ENCODE measurements at places on chromosomes 7 and 10. TPM values are rescaled to one million over a fixed set of nuclear protein-coding genes. Genes with fewer than 3 reads are reported as not detected.

The GIMAP8 gene
- 0.10 TPM for total RNA-seq

The CAMK1D gene
- total RNA-seq = 5.7 TPM

The ANLN gene
- 238 TPM for total RNA-seq

The MLXIPL gene
- total RNA-seq = 7.2 TPM

DNA sequence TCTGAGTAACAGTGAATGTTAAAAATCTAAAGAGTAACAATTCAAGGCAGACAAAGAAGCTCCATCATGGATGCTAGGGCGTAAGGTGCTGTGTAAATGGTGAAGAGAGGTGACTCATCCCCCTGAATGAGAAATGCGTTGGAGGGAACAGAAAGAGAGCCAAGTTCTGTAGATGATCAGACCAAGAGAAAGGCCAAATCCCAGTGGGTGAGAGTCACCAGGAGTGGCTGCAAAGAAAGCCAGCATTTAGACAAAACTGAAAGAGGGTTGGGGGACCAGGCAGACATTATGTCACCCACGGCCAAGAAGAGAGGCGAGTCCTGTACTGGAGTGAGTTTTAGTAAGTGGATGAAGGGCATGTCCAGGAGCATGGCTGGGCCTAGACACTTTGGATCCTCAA, 153.1 kb downstream of the TRIL start:
- no peaks in the 10 kb centered on the region for H3K27me3 ChIP-seq
- no peak overlapping the region for H3K4me3 ChIP-seq
- H3K27ac ChIP-seq = no peak overlapping the region
- no peaks in the 10 kb centered on the region for H3K36me3 ChIP-seq
- no peak for DNase-seq

GRCh38 chr7:55440040-55440690, 75.0 kb downstream of the LANCL2 start:
- no peak overlapping the region for H3K4me3 ChIP-seq
- DNase-seq = no peak
- H3K36me3 ChIP-seq = no peaks in the 10 kb centered on the region
- no peak overlapping the region for H3K27ac ChIP-seq
- no peaks in the 10 kb centered on the region for H3K27me3 ChIP-seq

DNA sequence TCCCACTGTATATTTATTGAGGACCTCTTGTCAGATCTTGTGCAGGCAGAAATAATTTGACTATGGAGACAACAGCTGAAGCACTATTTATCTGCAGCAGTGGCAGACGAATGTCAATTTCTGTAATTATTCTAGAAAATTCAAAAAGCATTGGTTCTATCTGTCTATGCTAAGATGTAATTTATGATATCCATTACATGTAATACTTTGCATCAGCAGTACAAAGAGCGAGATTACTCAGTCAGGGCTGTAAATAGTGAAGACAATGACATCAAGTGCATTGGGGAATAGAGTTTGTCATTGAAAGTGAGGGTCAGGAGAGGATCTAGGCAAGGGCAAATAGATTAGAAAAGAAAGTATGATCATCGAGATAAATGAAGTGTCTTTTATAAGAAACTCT, 508.2 kb downstream of the ZWINT start:
- no peaks in the 10 kb centered on the region for H3K36me3 ChIP-seq
- no peak for DNase-seq
- H3K4me1 ChIP-seq = no peaks in the 10 kb centered on the region
- no peaks in the 10 kb centered on the region for H3K27me3 ChIP-seq

DNA sequence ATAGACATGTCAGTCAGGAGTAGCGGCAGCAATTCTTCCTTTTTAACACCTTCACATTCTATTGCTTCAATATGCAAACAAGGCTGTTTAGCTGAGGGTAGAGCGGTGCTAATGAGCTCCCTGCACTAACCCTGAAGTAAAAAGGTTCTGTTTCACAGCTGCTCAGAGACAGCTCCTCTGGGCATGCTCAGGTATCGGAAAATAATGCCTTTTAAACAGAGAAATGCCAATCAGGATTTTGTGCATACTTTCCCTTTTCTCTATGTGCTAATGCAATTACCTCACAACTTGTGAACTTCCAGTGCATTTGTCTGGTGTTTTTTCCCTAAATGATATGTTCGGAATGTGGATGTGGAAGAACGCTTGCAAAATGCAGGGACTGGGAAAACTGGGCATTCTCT, 307.7 kb upstream of the FZD8 start:
- H3K4me1 ChIP-seq = no peaks in the 10 kb centered on the region
- H3K4me3 ChIP-seq = no peak overlapping the region
- DNase-seq = no peak
- no peaks in the 10 kb centered on the region for H3K36me3 ChIP-seq
- H3K27ac ChIP-seq = no peak overlapping the region

DNA sequence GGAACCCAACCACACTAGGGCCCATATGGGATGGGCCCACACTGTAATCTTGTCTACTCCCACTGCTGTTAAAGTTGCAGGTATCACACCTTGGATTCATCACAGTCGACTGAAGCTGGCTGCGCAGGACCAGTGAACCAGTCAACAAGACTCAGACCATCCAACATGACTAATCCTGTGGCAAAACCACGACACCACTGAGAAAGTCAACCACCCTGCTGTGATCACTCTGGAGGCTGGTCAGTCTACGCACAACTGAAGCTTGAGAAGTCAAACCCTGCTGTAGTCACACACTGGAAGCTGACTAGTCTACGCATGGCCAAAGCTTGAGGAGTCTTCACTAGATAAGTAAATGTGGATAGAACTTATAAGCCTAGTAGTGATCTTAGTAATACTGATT, 9.6 kb upstream of the CYREN start:
- no peaks in the 10 kb centered on the region for H3K4me1 ChIP-seq
- H3K36me3 ChIP-seq = no peaks in the 10 kb centered on the region
- H3K27ac ChIP-seq = no peak overlapping the region
- H3K27me3 ChIP-seq = no peaks in the 10 kb centered on the region

DNA sequence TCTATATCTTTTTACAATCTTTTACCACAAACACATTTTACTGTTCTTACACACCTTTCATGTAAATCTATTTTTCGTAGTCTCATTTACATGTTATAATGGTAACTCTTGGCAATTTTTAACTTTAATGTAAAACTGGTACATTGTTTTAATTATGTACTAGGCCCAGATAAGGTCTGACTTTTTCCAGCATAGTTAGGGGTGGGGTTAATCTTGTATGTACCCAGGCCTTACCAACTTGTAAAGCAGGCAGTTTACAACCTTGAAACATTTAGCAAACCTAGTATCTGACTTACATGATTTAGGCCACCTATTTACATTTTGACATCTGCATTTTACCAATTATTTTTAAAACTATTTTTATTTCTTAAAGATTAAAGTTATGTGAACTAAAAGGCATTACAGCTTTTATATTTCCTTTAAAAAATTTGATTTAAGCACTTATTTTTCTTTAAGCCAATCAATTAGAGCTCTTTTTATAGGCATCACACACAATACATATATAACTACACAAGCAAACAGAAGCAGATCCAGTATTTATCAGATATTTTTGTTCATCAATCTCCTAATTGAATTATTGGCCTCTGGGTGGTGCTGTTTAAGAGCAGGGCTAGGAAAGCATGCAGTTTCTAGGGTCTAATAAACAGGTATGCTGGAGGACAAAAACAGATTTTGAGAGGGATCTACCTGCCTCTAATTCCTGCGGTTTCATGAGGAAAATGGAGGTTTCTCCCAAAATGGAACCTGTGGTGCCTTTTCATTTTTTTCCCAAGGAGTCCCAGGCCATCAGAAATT, 19.7 kb upstream of the CROT start:
- no peaks in the 10 kb centered on the region for H3K27me3 ChIP-seq
- no peaks in the 10 kb centered on the region for H3K36me3 ChIP-seq
- DNase-seq = no peak
- no peak overlapping the region for H3K4me3 ChIP-seq
- no peak overlapping the region for H3K27ac ChIP-seq
- H3K4me1 ChIP-seq = no peaks in the 10 kb centered on the region

DNA sequence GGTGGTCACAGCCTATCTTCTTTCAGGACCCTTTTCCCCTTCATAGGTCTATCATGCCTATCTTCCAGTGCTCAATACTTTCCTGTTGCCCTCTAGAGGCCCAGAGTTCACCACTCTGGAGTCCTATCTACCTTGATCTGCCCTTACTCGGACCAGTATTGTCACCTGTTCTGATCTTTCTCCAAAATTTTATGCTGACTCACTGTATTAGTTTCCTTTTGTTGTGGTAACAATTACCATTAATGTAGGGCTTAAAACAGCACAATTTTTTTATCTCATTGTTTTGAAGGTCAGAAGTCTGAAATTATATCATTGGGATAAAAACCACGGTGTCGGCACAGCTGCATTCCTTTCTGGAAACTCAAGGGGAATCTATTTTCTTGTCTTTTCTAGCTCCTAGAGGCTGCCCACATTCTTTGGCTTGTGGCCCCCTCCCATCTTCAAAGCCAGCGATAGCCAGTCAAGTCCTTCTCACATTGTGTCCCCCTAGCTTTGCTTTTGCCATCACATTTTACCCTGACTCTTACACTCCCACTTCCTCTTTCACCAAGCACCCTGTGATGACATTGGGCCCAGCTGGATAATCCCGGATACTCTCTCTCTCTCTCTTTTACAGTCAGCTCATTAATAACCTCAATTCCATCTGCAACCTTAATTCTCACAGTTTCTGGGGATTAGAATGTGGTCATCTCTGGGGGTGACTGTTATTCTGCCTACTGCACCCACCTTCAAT, 54.6 kb downstream of the TFAM start:
- H3K4me1 ChIP-seq = no peaks in the 10 kb centered on the region
- H3K27me3 ChIP-seq = no peaks in the 10 kb centered on the region

DNA sequence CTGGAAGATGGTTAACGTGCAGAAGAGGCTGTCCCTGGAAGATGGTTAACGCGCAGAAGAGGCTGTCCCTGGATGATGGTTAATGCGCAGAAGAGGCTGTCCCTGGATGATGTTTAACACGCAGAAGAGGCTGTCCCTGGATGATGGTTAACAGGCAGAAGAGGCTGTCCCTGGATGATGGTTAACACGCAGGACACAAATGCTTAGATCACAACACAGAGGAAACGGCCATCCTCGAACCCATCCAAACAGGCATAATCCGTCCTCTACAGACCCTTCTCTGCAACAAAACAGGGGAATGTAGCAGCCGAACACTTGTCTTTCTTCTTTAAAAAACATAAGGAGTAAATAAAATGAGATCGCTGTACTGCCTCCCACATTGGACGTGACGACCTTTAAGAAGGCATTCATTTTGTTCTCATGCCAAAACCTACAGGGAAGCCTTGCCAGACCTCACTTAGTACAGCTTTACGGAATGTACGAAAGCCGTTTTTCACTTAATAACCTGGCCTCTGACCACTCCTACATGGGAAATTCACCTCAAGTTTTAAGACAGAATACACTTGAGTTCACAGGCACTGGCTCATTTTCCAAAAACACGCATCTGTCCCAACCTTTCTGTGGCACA, 245.2 kb downstream of the ZMYND11 start:
- H3K27me3 ChIP-seq = no peaks in the 10 kb centered on the region
- DNase-seq = no peak
- no peak overlapping the region for H3K4me3 ChIP-seq

GRCh38 chr10:25226775-25227682, 52.2 kb downstream of the GPR158 start:
- no peaks in the 10 kb centered on the region for H3K27me3 ChIP-seq
- no peaks in the 10 kb centered on the region for H3K36me3 ChIP-seq
- H3K27ac ChIP-seq = no peak overlapping the region

- no peaks in the 10 kb centered on the region for H3K4me1 ChIP-seq
- H3K27me3 ChIP-seq = no peaks in the 10 kb centered on the region
- DNase-seq = no peak
- no peak overlapping the region for H3K4me3 ChIP-seq
- no peak overlapping the region for H3K27ac ChIP-seq
Measured at GRCh38 chr10:122421054-122421625, 33.3 kb upstream of the ARMS2 start.

- no peaks in the 10 kb centered on the region for H3K36me3 ChIP-seq
- H3K27me3 ChIP-seq = no peaks in the 10 kb centered on the region
- H3K27ac ChIP-seq = no peak overlapping the region
Measured at GRCh38 chr10:96995851-96996250, 163.8 kb downstream of the LCOR start.

GRCh38 chr10:93061594-93062513, 1.3 kb downstream of the CYP26C1 start:
- H3K27me3 ChIP-seq = peaks cover 12% of the 10 kb centered on the region
- 0 out of 2 replicates have a peak, but pooled peaks cover 2% of the 10 kb centered on the region for H3K36me3 ChIP-seq
- peaks cover 9% of the 10 kb centered on the region for H3K4me1 ChIP-seq
- peak overlapping the region; percentile 60 for H3K27ac ChIP-seq

DNA sequence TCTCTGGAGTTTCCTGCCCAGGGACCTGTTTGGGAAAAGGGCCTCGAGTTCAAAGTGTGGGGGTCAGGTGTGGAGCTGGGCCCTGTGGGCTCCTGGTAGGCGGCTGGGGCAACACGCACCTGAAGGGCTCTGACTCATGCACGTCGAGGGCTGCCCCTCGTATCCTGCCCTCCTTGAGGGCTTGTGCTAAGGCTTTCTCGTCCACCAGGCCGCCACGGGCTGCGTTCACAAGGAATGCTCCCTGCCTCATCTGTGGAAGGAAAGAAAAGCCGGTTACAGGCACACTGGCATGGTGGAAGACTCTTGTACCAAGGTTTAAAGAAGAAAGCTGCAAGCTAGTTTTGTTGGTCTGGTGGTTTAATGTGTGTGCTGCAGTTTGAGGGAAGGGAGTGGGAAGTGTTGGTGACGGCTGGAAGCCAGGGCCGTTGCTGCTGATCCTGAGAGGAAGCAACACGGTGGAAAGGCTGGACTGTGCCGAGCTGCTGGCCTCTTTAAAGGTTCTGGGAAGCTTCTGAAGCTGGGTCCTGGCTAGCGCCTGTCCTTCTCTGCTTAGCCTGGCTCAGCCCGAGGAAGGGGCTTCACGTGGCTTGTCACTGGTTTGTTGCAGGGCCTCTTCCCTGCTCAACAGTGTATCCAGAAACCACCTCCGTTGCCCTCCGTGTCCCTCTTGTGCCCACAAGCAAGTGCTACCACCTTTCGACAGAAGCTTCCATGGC, 52.0 kb downstream of the ZRANB1 start:
- no peaks in the 10 kb centered on the region for H3K27me3 ChIP-seq
- peaks cover 15% of the 10 kb centered on the region for H3K36me3 ChIP-seq
- H3K4me3 ChIP-seq = no peak overlapping the region
- no peak for DNase-seq
- H3K27ac ChIP-seq = no peak overlapping the region
- H3K4me1 ChIP-seq = no peaks in the 10 kb centered on the region

DNA sequence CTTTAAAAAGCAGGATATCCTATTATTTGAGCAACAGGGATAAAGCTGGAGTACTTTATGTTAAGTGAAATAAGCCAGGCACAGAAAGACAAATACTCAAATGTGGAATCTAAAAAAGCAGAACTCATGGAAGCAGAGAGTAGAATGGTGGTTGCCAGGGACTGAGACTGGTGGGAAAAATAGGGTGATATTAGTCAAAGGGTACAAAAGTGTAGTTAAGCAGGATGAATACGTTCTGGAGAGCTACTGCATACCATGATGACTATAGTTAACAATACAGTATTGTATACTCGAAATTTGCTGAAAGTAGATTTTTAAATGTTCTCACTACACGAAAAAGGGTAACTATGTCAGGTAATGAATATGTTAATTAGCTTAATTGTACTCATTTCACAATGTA, 125.5 kb upstream of the VSTM2A start:
- no peaks in the 10 kb centered on the region for H3K4me1 ChIP-seq
- H3K4me3 ChIP-seq = no peak overlapping the region
- H3K36me3 ChIP-seq = no peaks in the 10 kb centered on the region
- H3K27ac ChIP-seq = no peak overlapping the region

All from Panc1 (cell line).